OCI-M1 (cell line): ENCODE measurements at places on chromosomes 1 and 21.

DNA sequence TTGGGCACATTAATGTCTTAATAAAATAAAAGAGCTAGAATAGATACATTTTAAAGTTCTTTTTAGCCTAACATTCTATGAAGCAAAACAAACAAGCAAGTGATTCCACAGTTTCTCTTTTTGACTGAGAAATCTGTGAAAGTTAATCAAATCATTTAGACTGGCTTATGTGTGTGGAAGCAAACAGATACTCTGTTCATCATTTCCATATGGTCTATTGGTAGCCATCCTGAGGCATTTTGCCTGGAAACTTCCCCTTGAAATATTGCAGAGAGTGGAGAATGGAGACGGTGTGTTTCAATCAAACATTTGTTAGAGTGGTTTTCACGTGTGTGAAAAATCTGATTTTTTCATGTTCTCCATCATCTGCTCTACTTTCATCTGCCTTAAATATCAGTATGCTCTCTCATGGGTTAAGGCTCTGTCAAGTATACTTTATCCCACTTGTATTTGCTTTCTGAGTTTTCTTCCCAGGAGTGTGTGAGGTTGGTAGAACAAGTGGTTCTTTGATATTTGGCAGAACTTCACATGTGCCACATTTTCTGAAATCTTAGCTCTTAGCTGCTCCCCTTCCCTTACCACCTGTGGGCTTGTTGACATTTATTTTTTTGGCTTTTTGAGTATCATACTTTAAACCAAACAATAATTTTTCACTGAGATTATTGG is 139.1 kb upstream of the PTGFR start:
- DNase-seq, result no peak

- no peak for DNase-seq
These were observed 6.3 kb downstream of the INTS11 start for GRCh38 chr1:1318131-1318652.

DNA sequence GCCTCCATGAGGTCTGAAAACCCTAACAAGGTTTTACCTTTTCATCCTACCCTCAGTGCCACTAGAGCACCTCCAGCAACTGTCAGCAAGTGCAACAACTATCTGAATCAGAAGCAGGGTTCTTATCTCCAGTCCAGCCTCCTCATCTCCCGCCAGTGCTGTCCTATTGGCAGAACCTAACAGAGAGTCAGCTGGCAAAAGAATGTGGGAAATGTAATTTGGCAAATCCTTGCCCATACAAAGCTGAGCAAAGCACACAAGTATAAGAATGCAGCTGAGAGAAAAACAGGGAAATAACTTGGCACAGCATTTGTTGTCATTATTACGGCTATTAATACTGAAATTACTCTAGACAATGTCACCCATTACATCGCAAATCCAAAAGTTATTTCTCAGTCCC is 124.2 kb downstream of the ATP6V1G3 start:
- no peak for DNase-seq

- DNase-seq, result no peak
These were observed 93.6 kb downstream of the ENAH start for GRCh38 chr1:225559326-225559725.

- DNase-seq, result no peak
These were observed 18.3 kb downstream of the TMEM50A start for GRCh38 chr1:25356441-25356840.

- no peak for DNase-seq
These were observed 53.0 kb downstream of the MAB21L3 start for GRCh38 chr1:116164150-116164549.
